ENCODE measurements at places on chromosomes 16 and 17.
A peak's percentile ranks its signal among the peaks of the same experiment; 100 is the strongest.

DNA sequence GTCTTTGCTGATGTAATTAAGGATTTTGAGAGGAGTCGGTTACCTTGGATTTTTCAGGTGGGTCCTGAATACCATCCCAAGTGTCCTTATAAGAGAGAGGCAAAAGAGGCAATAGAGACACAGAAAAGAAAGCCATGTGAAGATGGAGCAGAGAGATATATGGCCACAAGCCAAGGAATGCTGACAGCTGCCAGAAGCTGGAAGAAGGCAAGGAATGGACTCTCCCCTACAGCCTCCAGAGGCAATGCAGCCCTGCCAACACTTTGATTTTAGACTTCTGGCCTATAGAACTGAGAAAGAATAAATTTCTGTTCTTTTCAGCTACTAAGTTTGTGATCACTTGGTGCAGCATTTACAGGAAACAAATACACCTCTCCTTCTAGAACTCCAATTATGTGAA lies 8.2 kb upstream of the RNFT1 start:
- DNase-seq = no peak

DNA sequence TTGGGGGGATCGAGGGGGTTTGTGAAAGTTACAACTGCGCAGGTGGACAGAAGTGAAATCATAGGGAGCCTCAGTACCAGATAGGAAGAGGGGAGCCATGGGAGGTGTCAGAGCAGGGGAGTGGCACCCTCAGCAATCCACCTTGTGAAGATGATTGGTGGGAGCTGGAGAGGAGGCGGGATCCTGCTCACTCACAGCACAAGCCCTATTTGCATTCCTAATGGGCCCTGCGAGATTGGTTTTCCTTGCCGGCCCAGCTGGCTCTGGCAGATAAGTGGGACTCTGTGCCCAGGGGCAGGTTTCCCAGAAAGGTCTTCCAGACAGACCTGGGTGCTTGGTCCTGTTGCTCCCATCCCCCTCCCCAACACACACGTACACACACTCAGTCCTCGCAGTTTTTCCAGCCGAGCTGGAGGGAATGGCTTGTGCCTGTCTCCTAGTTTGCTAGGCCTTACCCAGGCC lies 9.4 kb downstream of the WNT3 start:
- DNase-seq = no peak

DNA sequence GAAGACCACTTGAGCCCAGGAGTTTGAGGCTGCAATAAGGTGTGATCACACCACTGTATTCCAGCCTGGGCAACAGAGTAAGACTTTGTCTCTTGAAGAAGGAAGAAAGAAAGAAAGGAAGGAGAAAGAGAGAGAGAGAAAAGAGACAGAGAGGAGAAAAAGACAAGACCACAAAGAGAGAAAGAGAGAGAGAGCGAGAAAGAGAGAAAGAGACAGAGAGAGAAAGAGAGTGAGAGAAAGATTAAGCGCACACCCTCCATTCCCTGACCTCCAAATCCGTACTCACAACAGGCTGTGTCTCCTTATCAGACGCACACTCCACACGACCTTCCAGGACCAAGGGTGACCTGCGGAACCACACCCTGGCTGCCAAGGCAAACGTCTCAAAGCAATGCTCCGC lies 19.6 kb downstream of the KLHDC4 start:
- DNase-seq = no peak

DNA sequence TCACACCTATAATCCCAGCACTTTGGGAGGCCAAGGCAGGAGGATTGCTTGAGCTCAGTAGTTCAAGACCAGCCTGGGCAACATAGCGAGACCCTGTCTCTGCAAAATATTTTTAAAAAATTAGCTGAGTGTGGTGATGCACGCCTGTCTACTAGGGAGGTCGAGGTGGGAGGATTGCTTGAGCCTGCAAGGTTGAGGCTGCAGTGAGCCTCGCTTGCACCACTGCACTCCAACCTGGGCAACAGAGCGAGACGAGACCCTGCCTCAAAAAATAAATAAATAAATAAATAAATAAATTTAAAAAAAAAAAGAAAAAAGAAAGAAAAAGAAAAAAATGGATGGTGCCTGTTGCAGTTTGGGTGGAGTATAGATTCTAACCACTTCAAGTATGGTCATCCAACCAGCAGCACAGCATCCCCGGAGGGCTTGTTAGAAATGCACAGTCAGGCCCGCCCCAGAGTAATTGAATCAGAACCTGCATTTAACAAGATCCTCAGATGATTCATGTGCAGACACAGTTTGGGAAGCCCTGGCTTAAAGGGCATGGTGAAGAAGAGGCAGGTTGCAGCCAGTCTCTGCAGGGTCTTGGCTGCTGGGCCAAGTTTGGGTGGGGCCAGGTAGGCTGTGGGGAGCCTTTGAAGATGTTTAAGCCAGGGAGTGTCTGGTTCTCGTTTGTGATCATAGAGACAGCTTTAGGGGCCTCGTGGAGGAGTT lies 40.8 kb downstream of the MRC2 start:
- DNase-seq = no peak

DNA sequence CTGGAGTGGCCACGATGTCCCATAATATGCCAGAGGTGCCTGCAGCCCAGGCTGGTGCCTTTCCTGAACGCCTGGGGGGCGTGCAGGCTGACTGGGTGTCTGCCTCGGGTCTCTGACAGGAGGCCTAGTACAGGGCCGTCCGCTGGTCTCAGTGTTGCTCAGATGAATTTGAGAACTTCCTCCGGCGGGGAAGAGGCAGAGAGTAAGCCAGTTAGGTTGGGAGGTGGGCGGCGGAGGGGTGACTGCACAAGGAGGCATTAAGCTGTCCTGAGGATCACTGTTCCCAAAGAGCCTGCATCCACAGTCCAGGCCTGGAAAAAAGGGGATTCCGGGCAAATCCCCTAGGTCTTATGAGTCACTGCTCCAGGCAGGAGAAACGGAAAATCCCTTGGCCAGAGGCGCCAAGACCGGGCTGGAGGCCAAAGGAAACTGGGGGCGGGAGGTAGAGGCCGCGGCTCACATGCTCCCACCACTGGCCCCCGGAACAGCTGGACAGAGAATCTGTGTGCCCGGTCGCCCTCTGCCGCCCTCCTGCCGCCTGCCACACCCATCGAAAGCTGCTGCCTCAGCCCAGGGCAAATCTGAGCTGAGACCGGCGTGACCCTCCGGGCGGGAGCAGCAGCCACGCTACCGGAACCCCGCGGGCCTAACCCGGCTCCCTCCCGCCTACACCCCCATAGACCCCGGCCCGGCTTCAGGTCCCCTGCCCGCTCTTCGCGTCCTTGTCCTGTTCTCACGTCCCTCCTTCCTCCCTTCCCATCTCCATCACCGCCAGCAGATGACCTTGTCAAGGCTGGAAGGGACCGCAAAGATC lies 1.2 kb downstream of the TRIM47 start:
- DNase-seq = no peak

- DNase-seq = no peak
These were observed 24.0 kb upstream of the GRIN2A start for GRCh38 chr16:10206215-10206614.

DNA sequence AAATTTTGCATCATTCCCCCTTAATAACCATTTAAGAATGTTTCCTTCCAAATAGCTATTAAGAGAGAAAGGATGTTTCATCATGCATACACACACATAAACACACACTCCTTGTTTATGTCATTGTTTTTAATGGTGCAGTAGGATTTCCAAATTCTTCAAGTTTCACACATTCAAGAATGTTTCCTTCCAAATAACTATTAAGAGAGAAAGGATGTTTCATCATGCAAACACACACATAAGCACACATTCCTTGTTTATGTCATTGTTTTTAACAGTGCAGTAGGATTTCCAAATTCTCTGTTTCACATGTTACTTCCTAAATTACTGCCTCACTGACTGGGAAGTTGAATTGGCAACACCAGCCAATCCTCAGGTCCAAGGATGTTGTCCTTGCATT lies 7.8 kb downstream of the TOX3 start:
- no peak for DNase-seq

GRCh38 chr17:32882734-32883133 lies 5.8 kb upstream of the MYO1D start:
- no peak for DNase-seq

DNA sequence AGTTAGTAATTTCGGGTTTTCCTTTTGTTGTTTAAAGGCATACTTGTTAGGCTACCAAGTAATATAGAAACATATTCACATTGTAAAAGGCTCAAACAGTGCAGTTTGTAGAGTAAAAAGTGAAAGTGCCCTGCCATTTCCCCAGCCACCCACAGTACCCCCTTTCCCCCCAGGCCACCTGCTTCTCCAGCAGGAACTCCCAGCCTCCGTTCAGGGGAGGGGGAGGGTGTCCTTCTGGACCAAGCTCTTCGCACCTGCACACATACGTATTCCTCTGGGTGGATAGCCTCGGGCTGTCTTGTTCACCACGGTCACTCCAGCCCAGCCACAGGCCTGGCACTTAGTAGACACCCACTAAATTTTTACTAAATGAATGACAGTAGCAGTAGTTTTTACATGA lies 144.5 kb downstream of the CLEC16A start:
- no peak for DNase-seq

- no peak for DNase-seq
These were observed at the start of gene NECAB2 for GRCh38 chr16:83967838-83968305. TSS of gene NECAB2 (plus strand) at chr16:83968244. CDS start at chr16:83968649, 405 bp downstream.

GRCh38 chr16:85399583-85400284 lies 213.4 kb upstream of the GSE1 start:
- no peak for DNase-seq

- DNase-seq = no peak
These were observed 55.2 kb downstream of the SPAG9 start for GRCh38 chr17:51065466-51065865.

DNA sequence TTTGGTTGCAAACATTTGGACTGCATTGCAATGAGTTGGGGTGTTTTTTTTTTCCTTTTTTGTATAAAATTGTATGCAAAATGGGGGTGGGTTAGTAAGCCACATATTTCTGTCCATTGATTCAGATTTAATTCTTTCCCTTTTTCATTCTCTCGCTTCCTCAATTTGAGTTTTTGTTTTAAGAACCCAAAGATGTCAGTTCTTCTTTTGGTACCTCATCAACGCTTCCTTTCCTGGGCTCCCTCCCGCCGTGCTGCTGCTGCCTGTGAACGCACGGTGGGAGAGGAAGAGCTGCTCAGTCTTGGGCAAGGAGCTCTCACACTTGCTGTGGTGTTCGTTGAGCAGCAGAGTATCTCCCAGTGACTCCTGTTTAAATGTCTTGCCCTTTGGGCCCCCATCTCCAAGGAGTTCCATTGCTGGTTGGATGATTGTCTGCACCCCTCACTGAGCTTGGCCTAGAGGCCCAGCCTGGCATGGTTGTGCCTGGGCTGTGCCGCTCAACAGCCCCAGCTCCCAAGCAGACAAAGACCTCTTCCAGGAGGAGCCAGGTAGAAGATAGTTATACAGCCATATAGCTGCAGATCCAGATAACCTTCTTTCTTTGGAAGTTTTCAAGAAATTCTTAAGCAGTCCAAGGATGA lies 13.6 kb downstream of the UBFD1 start:
- no peak for DNase-seq

GRCh38 chr16:87931504-87931903 lies 4.8 kb downstream of the CA5A start:
- DNase-seq = peak; percentile 32

DNA sequence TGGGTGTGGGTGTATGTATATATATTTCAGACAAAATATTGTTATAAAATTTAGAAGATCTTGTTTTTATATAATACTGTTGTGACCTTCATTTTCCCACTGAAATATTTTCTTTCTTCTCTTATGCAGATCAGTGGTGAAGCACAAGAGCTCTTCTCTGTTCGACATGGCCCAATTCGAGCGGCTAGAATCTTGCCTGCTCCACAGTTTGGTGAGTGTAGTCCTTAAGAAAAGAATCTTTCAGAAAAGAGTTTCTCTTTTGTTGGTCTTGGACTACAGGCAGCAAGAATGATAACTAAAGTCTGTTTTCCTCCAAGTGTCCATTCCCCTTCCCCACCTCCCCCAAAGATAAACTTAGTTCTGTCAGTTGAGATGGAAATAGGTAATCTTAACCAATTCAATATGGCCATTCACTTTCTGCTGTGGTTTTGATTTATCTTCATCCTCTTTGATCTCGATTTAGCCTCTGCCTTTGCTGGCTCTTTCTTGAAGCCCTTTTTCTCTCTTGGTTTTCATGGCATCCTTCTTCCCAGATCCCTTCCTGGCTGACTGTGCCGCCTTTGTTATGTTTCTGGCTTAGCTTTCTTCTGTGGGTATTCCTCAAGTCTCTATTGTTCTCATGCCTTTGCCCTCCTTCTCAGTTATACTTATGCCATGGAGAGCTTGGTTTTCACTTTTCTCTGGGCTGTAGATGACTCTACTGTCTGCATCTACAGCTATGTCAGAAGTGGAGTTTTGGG lies 69.6 kb downstream of the BCAS3 start:
- no peak for DNase-seq

DNA sequence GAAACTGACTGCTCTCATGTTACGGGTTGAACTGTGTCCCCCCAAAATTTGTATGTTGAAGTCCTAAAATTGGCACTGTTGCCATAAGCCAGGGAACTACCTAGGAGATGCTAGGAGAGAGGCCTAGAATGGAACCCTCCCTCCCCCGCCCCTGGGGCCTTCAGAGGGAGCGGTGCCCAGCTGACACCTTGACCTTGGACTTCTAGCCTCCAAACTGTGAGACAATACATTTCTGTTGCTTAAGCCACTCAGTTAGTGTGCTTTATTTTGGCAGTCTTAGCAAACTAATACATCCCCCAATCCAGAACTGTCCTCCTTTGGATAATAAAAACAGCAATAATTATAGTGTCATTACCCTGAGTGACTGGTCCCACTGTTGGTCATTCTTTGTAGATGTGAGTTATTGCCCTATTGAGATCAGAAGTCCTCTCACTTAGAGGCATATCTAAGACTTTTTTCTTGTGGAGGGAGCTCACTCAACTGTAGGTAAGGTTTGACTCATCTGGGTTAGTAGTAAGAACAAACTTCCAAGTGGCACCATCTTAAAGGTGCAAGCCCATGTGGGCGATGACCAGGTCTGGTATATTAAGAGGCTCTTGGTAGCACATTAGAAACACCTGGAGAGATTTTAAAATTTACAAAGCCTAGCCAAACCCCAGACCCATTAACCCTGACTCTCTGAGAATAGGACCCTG lies 93.0 kb upstream of the HLF start:
- DNase-seq = no peak

GRCh38 chr17:77235370-77235941 lies 94.7 kb downstream of the SEC14L1 start:
- no peak for DNase-seq

- DNase-seq = no peak
These were observed 7.1 kb downstream of the ADGRG1 start for GRCh38 chr16:57635266-57636097.

DNA sequence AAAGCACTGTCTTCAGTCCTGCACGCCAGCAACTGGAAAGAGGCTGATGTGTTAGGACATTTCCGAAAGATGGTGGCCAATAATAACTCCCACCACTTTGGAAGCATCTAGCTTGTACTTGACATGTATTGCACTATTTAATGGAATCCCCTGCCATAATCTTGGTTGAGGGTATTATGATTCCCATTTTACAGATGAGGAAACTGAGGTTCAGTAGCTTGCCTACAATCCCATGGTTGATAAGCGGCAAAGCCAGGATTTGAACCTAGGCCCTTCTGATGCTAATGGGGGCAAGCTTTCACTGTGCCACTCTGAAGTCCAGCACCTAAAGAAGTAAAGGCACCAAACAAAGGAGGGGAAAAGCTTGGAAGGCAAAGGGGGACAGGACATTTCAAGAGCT lies 8.0 kb downstream of the CACNG5 start:
- DNase-seq = no peak
